ENCODE measurements at places on chromosomes 16 and 17. TPM values are rescaled to one million over a fixed set of nuclear protein-coding genes. Genes with fewer than 3 reads are reported as not detected.

DNA sequence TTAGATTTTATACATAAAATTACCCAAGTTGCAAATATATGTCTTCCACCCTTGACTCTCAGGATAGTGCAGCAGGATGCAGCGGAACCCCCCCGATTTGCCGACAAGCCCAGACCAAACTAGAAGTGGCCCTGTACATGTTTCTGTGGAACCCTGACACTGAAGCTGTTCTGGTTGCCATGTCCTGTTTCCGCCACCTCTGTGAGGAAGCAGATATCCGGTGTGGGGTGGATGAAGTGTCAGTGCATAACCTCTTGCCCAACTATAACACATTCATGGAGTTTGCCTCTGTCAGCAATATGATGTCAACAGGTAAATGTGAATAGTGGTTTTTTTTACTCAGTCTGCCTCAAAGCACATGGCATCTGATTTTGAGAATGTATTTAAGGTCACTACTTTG is 70.7 kb downstream of the OMG start:
- H3K36me3 ChIP-seq: peaks cover 14% of the 10 kb centered on the region
- no peaks in the 10 kb centered on the region for H3K27me3 ChIP-seq
- no peak for DNase-seq
- H3K27ac ChIP-seq: no peak overlapping the region

DNA sequence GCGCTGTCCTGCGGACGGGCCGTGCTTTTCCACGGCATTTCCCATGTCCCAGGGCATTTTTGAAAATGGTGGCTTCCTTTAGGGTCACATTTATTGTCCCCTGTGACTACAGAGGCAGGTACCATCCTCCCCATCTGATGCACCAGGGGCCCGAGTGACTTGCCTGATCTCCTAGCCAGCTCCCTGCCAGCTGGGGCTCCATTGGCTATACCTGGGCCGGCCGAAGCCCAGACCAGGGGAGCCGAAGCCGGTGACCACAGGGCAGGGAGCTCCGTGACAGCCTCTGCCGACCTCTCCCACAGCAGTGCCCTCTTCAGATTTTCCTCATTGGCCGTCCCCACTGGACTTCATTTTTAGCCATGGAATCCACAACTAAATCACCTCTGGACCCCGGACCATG is 170.6 kb downstream of the RBFOX3 start:
- no peaks in the 10 kb centered on the region for H3K4me1 ChIP-seq
- no peak overlapping the region for H3K27ac ChIP-seq
- DNase-seq: no peak
- H3K4me3 ChIP-seq: no peak overlapping the region

DNA sequence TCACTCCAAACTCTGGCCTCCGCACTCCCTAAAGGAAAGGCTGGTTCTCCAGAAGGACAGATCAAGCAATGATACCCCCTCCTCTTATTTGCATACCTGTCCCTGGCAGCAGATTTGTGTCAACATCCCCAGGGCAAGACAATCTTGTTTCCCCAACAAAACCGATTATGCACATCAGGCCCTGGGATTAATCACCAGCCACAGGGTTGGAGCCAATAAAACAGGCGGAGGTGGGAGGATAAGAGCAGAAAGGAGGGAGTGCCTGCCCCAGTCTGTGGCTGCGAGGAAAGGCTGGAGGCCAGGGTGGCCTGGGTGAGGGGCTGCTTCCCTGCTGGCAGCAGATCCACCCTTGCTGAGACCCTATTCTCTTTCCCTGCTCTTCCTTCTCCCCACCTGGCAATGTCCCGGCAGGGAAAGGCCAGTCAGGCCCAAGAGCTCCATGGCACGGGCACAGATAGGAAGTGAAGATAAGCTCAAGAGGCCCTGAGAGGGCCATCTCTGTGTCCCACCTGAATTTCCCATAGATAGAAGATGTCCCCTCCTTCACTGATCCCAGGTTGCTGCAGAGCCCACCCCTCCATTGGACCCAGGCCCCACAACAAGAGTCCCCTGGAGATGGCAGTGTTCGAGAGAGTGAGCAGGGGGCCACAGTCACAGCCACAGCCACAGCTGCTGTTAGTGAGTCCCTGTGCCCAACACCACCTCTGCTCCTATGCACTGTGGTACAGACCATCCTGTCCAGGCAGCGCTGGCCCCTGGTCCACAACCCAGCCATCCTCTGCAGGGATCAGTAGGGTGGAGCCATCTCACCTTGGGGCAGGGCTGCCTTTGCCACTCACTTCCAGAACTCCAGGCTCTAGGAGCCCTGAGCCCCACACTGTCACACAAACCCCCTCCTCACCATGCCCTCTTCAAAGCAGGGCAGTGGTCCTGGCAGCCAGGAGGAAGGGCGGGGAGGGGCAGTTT is 137.5 kb downstream of the SDK2 start:
- H3K27me3 ChIP-seq: no peaks in the 10 kb centered on the region
- no peak for DNase-seq
- H3K27ac ChIP-seq: no peak overlapping the region
- H3K4me1 ChIP-seq: peaks cover 11% of the 10 kb centered on the region
- H3K4me3 ChIP-seq: no peak overlapping the region

ZNF263 gene
- 24.9 TPM for total RNA-seq

RAMP2 gene
- 13.1 TPM for total RNA-seq

PPP1R9B gene
- total RNA-seq: 20.4 TPM

KRTAP4-9 gene
- total RNA-seq: not detected

FZD2 gene
- total RNA-seq: 42.8 TPM
